ENCODE measurements at places on chromosomes 1 and 21.

DNA sequence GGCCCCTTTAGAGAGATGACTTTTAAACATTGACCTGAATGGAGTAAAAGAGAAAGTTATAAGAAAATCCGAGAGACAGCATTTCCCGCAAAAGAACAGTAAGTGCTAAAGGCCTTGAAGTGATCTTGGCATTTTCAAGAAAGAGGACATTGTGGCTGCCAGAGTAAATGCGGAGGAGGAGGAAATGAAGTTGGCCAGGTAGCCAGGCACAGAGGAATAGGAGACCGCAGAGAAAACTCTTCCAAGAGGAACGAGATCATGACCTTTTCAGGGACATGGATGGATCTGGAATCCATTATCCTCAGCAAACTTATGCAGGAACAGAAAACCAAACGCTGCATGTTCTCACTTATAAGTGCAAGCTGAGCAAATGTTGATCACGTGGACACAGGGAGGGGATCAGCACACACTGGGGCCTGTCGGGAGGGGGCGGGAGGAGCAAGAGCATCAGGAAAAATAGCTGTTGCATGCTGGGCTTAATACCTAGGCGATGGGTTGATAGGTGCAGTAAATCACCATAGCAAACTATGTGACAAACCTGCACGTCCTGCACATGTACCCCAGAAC, 49.7 kb downstream of the EEIG2 start:
- no peak for DNase-seq

DNA sequence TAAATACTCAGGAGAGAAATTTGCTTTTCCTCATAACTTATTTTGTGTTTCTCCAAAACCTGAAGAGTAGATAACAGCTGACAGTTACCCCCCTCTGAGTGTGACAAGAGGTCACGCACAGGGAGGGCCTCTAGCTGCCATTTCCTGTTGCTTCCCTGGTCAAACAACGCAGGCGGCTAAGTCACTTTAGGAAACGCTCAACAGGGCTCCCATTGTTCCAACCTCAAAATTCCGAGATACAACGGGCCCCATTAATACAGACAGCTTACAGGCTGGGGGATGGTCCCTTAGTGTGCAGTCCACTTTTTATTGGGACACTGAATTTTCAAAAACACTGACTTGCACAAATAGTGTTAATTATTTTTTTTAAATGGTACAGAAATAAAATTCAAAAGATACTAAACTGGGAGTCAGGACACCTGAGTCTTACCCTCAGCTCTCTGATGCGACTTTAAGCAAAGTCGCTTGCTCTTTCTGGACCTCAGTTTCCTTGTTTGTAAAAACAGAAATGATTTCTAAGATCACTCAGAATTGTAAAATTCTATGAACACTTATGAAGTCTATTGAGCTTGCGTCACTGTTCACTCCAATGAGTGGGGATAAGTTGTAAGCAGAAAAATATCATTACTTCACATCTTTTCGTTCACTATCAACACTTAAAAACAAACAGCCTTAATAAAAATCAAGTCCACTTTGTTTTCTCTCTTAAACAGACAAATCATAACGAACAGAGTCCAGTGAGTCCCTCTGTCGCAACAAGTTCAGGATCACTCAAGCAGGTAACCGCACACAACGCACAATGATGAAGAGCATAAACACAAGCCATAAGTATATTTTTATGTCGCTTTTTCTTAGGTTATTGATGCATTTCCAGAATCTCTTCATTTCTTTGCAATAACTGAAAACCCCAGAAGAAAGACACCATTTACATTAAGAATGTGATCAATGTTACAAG, 13.5 kb downstream of the LZIC start:
- no peak for DNase-seq

DNA sequence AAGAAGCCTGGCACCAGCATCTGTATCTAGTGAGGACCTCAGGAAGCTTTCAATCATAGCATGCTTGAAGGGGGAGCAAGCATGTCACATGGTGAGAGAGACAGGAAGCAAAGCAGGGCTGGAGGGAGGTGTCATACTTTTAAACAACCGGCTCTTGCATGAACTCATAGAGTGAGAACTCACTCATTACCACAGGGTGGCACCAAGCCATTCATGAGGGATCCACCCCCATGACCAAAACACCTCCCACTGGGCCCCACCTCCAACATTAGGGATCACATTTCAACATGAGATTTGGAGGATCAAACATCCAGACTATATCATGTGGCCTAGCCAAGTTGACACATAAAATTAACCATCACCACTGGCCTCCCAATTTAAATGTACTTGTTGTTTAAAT, 125.1 kb upstream of the KCND3 start:
- DNase-seq, result no peak

GRCh38 chr21:34583926-34584563, 30.9 kb downstream of the RCAN1 start:
- DNase-seq, result no peak

DNA sequence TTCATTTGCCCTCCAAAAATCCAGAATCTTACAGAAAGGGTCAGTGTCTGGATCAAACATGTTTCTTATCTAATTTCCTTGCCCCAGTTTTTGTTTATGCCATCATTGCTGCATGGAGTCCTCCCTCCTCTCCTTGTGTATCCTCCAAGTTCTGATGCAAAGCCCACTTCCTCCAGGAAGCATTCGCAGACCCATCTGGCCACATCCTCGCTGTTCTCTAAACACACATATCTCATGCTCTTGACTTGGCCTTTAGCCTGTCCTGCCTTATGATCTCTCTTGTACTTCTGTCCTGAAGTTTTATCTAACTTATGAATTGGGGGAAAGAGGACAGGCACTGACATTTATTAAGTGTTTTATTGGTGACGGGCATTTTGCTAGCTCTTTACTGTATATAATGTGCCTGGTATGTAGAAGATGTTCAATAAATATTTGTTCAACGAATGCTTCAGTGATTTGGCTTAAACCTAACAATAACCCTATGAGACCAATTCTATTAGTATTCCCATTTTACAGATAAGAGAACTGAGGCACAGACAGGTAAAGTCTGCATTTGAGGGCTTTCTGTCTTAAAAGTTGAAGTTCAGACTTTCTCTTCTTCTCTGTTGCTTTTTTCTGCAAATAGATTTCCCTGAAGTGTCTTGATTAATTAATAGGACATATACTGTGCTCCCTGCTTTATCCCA, 19.2 kb upstream of the ID3 start:
- DNase-seq, result no peak

GRCh38 chr1:58929671-58930325, 146.0 kb upstream of the JUN start:
- DNase-seq, result peak; percentile 68

DNA sequence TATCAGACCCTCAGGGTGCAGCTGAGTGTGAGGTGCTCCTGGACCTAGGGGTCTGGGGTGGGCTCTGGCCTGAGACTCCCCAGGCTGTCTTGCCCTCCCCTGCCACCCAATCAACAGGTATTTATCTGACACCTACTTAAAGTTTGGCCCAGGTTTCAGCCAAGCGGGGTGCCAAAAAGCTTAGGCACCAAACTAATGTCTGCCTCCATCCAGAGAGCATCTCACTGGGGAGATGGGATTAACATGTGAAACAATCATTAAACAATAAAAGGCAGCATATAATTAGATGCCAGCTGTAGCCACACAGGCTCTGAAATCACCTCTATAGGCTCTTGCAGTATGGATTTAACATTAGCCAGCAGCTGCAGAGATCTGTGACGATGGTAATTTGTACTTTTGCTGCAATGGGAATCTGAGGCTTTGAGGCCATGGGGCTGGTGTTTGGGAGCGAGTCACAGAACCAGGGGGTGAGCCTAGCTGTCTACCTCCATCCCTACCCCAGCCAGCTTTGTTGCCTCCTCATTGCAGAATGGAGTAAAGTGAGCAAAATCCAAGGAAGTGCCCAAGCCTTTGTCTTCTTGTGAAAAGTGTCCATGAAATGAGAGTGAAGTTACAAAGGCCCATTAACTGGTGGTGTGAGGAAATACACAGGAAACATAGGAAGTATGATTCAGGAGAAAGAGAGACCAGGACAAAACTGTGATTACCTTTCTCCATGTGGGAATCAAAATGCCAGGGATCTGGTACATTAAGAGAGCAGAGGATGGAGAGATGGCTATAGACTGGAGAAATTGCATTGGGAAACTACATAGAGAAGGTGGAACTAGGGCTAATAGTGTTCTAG, 36.1 kb downstream of the EIF2D start:
- no peak for DNase-seq

DNA sequence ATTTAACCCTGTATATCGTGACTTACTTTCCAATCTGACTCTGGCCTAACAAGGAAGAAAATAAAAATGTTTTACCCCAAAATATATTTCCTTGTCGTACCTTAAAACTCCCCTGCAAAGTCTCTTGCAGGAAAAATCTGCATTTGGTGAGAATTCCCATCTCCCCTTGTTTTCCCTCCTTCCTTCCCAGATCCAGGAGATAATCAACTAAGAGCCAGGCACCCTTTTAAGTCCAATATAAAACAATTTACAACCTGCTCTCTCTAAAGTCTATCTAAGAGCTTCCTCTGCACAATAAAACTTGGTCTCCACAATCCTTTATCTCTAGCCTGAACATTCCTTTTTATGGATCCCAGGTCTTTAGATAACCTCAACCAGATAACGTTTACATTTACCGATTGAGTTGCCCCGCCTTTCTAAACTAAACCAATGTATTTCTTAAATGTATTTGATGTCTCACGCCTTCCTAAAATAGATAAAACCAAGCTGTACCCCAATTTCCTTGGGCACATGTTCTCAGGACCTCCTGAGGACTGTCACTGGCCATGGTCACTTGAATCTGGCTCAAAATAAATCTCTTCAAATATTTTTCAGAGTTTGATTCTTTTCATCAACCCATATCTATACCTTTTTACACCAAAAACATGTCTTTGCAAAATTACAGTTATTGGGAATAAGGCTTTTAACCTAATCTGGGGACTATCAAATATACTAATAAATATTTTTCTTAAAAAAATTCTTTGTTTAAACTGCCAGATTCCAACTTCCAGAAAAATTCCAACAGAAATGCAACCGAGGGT, 993 bp downstream of the DDX59 start:
- DNase-seq, result no peak

DNA sequence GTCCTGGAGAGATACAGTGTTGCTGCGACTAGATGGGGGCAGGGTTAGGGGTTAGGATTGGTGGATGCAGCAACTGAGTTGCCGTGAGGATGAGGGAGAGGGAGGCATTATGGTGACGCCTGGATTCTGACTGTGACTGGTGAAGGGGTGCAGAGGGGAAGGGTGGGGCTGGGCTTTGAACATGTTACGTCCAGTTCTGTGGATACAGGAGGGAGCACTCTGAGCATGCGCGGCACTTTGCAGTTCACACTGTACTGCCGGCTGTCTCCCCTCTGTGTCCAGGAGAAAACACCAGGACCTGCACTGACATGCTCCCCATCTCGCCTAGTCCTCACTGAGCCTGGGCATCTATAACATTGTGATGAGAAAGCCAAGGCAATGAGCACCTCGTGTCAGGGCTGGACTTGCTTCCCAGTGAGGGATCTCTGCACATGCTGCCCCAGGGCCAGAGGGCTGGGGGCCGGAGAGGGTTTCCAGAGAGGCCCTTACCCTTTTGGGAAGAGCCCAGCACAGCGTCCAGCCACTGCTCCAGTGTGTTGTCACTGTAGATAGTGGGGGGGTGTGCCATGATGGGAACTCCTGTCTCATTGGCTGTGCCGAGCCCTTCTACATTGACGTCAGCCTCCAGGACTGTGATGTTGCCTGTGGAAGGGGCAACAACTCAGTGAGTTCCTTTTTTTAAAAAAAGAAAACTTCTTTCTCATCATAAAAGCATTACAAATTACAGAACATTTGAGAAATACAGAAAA, 7.6 kb downstream of the FAM151A start:
- no peak for DNase-seq

GRCh38 chr1:114502080-114502479, 8.9 kb downstream of the TRIM33 start:
- no peak for DNase-seq

DNA sequence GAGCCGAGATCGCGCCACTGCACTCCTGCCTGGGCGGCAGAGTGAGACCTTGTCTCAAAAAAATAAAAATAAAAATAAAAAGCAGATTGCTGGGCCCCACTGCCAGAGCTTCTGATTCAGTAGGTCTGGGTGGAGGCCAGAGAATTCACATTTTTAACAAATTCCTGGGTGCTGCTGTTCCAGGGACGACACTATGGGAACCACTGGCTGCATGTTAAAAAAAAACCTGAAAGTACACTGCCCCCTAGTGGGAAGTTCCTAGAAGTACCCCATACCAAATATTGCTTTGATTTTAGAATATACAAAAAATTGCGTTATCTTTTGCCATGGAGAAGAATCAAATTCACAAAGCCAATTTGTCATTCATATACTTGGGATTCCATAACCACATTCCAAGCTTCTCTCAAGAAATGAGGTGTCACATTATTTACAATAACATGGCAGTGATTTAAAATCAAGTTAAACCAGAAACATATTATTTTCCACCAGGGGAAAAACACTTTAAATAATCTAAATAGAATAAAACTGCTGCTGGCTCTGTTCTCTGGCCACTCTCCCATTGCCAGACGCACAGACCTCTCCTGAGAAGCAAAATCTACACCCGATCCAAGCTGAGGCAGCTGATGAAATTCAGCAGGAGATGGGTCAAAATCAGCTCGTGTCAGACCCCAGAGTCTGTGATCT, 27.4 kb downstream of the SYF2 start:
- DNase-seq, result no peak

DNA sequence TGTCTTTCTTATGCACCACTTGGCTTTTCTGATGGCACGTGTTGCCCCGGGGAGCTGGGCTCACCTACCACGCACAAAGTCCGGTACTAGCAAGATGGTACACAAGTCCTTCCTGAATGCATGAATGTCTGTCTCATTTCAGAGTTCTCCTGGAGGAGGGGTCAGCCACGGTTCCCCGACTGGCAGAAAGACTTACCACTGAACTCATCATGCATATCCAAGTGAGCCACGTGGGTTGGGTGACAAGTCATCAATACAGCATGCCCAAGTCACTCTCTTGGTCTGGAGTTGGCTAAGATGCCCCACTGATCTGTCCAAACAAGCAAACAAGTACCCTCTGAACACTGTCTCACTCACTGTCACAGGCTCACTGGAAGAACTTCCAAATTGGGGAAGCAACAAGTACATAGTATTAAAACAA, 28.6 kb upstream of the MX1 start:
- no peak for DNase-seq

DNA sequence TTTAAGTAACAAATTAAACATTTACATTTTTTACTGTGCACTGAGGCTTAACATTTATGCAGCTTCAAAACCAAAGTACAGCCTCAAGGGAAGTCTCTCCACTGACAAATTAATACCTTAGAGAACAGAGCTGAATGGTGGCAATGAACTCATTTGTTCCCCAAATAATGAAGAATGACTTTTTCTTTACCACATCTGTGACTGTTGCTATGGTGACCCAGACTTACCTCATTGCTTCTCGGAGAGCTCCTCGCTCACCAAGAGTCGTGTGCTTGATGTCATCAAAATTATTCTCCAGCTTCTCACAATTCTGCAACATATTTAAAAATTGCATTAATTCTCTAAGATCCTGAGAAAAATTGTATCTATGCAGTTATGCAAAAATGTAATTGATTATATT, 92.9 kb downstream of the DPYD start:
- DNase-seq, result no peak

GRCh38 chr1:1075148-1075935, 1.2 kb upstream of the RNF223 start:
- no peak for DNase-seq

GRCh38 chr1:152577168-152577567, 3.1 kb downstream of the LCE3D start:
- no peak for DNase-seq
